ENCODE measurements at places on chromosomes 3 and 15.

GRCh38 chr3:11096266-11097139 is 57.8 kb upstream of the HRH1 start:
- DNase-seq, result peak; percentile 88

DNA sequence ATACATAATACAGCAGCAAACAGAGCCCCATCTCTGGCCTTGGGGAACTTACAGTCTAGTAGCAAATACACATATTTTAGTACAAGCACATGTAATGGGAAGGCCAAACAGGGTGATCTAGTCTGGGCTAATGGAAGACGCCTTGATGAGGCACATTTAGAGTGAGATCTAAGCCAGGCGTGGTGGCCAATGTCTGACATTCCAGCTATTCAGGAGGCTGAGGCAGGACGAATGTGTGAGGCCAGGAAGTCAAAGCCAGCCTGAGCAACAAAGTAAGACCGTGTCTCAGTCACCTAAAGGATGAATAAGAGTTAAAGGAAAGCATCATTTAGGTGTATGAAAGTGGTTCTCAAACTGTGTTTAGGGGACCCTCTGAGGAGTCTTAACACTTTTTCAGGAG is 291.9 kb downstream of the MAGI1 start:
- no peak for DNase-seq

DNA sequence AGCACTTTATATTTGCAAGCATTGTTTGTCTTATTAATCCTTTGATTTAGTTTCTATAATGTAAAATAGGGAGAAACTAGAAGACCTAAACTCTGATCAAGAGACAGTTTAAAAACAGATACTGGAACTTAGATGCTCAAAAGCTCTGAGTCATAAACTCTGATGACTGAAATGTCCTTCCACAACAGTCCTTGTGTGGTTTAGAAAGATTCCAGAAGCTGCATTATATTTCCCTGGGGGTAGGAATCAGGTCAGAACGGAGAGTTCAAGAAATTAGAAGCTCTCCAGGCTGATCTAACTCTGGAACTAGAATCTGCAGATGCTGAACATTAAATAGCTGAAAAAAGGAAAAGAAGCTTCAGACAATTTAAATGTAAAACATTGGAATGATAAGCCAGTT is 18.3 kb upstream of the ONECUT1 start:
- DNase-seq, result no peak

DNA sequence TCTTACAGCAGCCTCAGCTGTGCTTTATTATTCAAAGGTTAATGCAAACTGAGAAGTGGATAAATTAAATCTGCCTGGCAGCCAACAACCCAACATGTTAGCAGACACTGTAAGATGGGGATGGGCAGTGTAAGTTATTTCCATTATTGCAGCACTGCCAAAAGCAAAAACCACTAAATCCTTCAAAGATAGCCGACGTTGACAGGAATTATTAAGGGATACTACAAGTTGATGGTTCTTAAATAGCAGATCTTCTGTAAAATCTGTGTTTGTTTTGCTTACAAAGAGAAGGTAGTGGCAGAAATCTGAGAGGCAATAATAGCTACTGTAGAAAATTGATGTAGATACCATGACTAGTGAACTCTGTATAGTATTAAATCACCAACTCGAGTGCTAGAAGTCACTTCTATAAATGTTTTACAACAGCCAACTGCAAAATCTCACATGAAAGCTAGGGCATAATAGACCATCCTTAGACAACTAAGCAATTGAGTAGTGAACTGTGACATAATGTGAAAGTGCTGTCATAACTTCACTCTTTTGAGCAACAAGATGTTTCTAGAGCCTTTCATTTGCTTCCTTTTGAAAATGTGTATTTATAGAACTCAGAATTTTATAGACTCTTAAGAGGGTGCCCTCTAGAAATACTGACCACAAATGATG is 278.6 kb downstream of the UBE2E2 start:
- no peak for DNase-seq

GRCh38 chr3:21260507-21260906 is 490.5 kb downstream of the ZNF385D start:
- DNase-seq, result no peak

- no peak for DNase-seq
Observed at GRCh38 chr15:35111861-35112260, 26.8 kb upstream of the NANOGP8 start.

- DNase-seq, result no peak
Observed at GRCh38 chr15:78951841-78952238, 7.0 kb upstream of the CTSH start.

DNA sequence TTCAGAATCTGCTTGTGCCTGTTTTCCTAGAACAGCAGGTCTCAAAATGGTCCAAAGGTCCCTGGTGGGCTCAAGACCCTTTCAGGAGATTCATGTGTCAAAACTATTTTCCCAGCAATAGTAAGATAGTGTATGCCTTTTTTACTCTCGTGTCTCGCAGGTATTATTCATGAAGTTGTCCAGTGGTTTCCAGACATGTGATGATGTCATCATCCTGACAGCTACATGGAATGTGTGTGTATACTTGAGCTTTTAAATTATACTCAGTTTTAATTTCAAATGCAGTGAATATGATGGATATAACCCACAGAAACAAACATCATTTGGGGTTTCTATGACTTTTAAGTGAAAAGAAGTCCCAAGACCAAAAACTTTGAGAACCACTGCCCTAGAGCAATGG is 288.6 kb downstream of the NTRK3 start:
- no peak for DNase-seq

GRCh38 chr3:186038360-186038759 is 70.5 kb downstream of the ETV5 start:
- no peak for DNase-seq

- DNase-seq, result peak; percentile 62
Observed at GRCh38 chr3:14598143-14598569, 53.4 kb upstream of the CCDC174 start.

- no peak for DNase-seq
Observed at GRCh38 chr3:181952929-181953328, 241.2 kb downstream of the SOX2 start.

DNA sequence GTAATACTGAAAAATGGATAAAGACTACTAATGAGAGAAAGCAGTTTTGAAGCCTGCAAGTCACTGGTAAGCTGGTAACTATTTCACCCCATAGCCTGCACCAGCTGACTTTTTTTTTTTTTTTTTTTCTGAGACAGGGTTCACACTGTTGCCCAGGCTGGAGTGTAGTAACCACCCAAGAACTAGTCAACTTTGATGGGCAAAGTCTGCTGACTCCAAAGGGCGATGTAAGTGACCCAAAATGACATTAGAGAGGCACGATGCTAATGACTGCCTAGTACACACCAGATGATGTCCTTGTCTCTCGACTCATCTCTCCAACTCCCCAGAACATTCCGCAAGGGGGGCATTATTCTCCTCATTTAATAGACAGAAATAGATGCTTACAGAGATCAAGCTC is 12.9 kb upstream of the TMEM41A start:
- no peak for DNase-seq

DNA sequence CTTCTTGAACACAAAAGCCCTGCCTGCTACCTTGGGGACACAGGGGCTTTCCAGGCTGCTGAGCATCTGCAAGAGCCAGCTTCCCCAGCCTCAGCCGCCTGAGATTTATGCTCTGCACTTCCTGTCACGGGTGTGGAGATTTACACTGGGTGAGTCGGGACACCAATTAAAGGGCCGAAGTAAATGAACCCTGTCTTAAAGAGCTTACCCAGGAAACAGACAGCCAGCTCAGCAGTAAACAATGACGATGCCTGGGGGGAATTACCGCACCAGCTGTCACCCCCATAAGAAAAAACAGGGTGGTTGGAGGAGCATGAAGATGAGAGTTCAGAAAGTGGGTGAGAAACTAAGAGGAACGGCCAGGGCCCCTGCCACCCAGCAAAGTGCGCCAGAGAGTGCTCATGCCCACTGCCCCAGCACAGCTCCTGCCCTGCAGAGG is 37.5 kb upstream of the IQSEC1 start:
- DNase-seq, result no peak

GRCh38 chr3:30448450-30449289 is 157.7 kb upstream of the TGFBR2 start:
- no peak for DNase-seq

DNA sequence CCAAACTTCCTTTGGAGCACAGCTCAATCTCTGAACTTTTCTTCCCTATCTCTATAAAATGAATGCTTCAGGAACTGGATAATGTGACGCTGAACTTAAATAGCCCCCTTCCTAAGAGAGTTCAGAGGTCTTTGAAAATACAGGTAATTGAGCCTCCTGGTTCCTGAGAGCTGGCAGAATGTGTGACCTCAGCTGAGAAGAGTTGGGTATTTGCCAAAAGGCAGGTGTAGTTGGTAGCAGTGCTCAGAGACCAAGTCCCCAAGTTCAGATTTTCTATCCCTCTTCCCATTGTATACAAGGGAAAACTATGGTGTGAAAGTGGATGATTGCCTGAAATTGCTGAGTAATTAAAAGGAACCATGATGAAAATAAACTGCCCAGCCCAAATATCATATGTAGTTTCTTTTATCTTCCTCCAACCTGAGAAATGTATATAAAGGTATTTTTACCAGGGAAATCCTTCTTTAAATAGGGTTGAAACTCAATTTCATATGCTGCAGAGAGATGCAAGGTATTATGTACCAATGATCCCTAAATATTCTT is 154.6 kb upstream of the ICE2 start:
- no peak for DNase-seq

DNA sequence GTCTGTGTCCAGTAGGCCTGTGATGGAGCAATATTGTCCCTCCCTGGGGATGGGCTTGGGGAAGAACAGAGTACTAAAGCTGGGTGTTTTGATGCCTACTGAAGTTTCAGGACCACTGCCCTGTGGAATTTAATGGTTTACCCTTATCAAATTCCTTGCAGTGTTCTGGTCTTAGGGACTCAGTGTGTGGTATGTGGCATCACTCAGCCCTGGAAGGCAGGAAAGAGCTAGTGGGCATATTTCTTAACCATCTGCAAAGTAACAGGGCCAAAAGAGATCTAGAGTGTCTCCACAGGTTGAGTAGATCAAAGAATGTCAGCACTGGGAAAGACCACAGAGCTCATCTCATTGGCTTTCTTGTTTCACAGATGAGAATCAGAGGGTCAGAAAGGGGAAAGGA is 11.8 kb upstream of the SCN10A start:
- no peak for DNase-seq

DNA sequence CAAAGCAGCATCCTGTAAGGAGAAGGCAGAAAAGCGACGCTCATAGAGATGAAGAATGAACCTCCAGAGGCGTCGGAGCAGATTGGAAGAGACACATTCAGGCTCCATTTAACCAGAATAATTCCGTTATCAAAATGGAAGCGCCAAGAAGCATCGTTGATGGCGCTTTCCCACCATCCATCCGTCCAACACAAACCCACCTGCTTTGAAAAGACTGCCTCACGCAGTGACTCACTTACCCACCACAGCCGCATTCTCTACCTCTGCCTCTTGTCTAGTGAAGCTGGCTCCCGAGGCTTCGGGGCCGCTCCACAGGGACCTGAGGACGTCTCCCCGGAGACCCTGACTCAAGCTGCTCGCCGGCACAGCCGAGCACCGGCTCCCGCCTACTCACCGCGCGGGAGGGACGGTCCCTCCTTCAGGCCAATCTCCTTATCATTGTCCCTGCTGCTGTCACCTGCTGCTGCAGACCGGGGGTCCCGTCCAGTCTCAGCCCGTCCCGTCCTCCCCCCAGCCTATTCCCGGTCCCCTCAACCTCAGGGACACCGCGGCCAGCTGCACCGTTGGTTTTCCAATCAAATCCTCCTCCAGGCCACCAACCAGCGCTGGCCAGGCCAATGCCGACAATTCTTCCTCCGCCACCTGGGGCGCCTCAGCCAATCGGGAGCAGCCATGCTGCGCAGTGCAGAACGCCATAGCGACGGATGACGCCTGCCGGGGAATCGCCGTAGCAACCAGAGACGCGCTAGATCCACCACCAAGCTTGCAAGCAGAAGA is at the start of gene NEK10:
NEK10 (minus strand) TSS at position 553 of the 777 bp plus-strand sequence. CDS start 16,501 bp downstream, outside the sequence.
- peak; percentile 89 for DNase-seq

DNA sequence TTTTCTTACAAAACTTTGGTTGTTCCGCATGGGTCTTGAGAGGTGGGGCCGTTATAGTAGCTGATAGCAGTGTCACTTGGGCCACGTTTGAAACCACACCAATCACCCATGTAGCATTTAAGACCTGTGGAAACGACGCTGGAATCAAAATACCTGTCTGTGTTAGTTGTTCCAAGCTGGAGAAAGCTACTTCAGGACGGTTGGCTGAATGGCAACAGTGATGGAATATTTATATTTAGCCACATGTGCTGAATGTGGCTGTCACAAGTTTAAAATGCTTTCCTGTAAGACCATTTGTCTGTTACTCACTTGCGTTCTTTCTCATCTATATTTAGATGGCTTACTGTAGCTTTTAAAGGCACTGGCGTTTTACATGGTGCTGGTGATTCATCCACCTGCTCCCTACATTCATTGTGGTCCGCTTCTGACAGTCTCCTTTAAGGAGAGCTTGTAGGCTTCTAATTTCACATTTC is 1.4 kb downstream of the DNAJA4 start:
- peak; percentile 27 for DNase-seq

DNA sequence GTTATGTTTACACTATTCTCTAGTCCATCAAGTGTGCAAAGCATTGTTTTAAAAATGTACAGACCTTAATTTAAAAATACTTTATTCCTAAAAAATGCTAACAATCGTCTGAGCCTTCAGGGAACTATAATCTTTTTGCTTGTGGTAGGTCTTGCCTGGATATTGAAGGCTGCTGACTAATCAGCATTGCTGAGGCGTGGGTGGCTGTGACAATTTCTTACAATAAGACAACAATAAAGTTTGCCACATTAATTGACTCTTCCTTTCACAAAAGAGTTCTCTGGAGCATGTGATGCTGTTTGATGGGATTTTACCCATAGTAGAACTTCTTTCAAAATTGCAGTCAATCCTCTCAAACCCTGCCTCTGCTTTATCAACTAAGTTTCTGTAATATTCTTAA is 384.0 kb upstream of the TGFBR2 start:
- no peak for DNase-seq

GRCh38 chr3:13115991-13116390 is 42.8 kb upstream of the IQSEC1 start:
- DNase-seq, result no peak

DNA sequence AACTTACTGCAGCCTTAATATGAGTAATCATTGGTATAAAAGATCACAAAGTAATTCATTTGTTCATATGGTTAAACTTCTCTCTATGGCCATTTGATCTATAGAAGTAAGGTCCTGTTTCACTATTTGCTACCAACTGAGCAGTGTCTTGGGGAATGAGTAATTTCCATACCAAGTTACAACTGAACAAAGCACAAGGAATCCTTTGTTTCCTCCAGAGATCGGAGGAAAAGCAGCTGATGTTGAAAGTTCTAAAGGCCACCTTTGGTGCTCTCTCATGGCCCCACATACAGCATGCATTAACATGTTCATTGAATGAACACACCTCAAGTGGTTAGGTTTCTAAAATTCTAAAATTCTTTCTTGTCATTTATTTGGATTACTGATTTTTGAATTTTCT is 7.1 kb upstream of the CNTN3 start:
- DNase-seq, result no peak
